GM12892 (cell line): ENCODE measurements at places on chromosomes 4 and X.
A peak's percentile ranks its signal among the peaks of the same experiment; 100 is the strongest.

- no peak for DNase-seq
Measured at GRCh38 chr4:118921786-118922185, 33.1 kb downstream of the SYNPO2 start.

GRCh38 chrX:13463608-13464007, 105.8 kb upstream of the EGFL6 start:
- no peak for DNase-seq

- peak; percentile 62 for DNase-seq
Measured at GRCh38 chrX:136251041-136251991, at the start of gene MAP7D3. TSS of gene MAP7D3 (minus strand) at chrX:136251400. CDS start at chrX:136251358, 42 bp downstream.

DNA sequence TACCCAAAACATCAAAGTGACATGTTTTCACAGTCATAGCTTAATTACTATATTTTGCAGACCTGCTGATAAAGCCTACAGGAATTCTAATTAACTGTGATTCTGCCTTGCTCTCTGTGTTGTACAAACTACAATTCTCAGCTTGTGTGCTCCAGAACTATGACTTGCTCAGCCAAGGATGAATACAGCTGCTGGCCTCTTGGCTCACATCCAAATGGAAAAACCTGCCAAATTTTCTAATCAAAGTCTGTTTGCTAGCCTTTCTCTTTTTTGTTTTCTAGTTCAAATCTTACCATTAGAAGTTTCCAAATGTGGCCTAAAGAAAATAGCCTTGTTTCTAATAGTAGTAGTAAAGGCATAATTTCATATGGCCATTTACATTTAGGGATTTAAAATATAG, 1176.8 kb downstream of the FAM133A start:
- DNase-seq: no peak

DNA sequence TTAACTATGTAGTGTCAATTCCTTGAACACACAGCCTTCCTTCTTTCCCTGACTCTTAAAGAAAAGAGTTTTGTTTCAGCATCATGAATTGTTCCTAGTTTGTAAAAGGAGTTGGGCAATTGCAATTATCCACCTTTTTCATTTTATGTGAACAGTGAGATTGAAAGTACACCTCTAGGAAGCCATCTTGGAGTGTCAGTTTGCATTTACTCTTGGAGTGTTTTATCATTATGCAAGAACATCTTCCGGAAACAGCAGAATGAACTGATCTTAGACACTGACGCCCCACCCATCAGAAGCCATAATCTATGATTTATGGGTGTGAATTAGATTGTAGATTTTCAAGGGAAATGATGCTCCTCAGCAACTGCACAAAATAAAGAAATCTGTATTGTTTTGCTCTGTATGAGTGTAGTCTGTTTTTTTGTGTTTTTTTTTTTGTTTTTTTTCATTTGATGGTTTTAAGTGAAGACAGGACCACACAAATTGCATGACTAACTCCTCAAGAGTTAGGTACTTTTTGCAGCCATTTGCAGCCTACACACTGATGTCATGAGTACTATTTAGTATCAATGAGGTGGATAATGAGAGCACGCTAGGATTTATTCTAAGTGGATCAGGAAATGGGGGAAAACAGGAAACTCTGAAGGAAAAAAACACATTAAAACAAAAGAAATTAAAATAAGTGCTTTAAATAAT, 19.5 kb upstream of the FGF2 start:
- DNase-seq: no peak

GRCh38 chr4:186485561-186486062, 69.8 kb downstream of the MTNR1A start:
- DNase-seq: no peak

GRCh38 chr4:164536814-164537213, 217.1 kb upstream of the SMIM31 start:
- no peak for DNase-seq

DNA sequence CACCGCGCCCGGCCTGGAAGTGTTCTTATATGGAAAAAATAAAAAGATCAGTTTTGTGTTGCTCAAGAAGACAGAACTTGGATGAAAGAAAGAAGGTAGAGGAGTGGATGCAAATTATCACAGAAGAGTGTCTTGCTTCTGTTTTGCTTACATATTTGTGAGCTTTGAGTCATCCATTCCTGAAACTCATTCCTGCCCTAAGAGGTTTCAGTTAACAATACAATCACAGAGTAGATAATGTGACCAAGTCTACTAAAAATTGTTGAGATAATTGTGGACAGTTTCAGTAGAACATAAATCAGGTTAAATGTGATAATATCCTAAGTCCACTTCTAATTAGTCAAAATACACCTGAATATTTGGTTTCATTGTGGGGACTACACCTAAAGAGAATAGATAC, 26.4 kb upstream of the LRCH2 start:
- DNase-seq: no peak

- DNase-seq: no peak
Measured at GRCh38 chrX:42992199-42992943, 214.4 kb upstream of the PPP1R2C start.

GRCh38 chr4:184384056-184384809, 90.1 kb downstream of the IRF2 start:
- DNase-seq: peak; percentile 41

DNA sequence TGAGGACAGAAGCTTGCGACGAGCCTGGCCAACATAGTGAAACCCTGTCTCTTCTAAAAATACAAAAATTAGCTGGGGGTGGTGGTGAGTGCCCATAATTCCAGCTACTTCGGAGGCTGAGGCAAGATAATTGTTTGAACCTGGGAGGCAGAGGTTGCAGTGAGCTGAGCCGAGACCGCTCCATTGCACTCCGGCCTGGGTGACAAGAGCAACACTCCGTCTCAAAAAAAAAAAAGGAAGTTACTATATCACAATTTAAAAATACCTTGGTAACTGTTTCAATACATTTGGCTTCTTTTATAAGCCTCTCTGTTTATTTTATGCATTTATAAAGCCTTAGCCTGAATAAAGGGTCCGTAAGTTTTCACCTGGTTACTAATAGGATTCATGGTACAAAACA, 46.6 kb upstream of the CHRNA9 start:
- no peak for DNase-seq
